ENCODE measurements at places on chromosomes 3 and 15. TPM values are rescaled to one million over a fixed set of nuclear protein-coding genes. Genes with fewer than 3 reads are reported as not detected.

GOLGA6B gene
- 0.21 TPM for total RNA-seq

- no peak for DNase-seq
Measured at GRCh38 chr15:39128746-39129145, 452.1 kb upstream of the THBS1 start.

FGF7 gene
- total RNA-seq, result 39.2 TPM

GRCh38 chr3:124886168-124887056 is 753 bp downstream of the ITGB5 start:
- peak; percentile 63 for DNase-seq

SLITRK3 gene
- total RNA-seq, result not detected

DNA sequence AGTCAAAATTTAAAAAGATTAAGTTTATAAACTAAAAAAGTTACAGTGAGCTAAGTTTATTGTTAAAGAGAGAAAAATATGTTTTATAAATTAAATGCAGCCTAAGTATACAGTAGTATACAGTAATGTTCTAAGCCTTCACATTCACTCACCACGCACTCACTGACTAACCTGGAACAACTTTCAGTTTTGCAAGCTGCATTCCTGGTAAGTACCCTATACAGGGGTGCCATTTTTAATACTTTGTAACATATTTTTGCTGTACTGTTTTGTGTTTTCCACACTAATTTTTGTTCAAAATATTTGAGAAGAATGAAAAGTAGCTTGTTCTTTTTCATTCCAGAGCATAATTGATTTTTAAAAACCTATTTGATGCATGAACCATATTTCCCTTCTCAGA is 524.9 kb downstream of the RBMS3 start:
- no peak for DNase-seq

GRCh38 chr3:125694761-125695294 is 99.5 kb upstream of the OSBPL11 start:
- no peak for DNase-seq

DNA sequence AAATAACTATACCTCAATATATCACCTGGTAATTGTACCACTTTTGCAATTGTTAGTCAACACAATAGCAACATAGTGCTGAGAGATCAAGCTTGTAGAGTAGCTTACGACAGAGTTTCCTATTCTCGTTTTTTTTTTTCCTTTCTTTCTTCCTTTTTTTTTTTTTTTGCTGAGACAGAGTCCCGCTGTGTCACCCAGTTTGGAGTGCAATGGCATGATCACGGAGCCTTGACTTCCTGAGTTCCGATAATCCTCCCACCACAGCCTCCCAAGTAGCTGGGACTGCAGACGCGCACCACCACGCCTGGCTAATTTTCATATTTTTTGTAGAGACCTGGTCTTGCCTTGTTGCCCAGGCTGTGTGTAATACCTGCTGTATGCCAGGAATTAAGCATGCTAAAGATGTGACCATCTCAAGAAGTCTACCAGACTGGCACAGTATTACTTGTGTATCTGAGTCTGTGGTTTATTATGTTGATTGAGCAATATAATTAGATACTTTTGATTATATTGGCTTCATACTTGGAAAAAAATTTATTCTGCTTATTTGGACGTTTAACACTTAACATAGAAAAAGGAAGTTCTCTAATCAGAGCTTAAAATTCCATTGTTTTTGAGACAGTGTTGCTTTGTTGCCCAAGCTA is 3.0 kb downstream of the SELENOT start:
- no peak for DNase-seq

TGM5 gene
- total RNA-seq, result not detected

FOXB1 gene
- not detected for total RNA-seq

DUOX1 gene
- not detected for total RNA-seq

- DNase-seq, result no peak
Measured at GRCh38 chr3:182524711-182525401, 268.4 kb upstream of the ATP11B start.

RETNLB gene
- total RNA-seq, result not detected

DNA sequence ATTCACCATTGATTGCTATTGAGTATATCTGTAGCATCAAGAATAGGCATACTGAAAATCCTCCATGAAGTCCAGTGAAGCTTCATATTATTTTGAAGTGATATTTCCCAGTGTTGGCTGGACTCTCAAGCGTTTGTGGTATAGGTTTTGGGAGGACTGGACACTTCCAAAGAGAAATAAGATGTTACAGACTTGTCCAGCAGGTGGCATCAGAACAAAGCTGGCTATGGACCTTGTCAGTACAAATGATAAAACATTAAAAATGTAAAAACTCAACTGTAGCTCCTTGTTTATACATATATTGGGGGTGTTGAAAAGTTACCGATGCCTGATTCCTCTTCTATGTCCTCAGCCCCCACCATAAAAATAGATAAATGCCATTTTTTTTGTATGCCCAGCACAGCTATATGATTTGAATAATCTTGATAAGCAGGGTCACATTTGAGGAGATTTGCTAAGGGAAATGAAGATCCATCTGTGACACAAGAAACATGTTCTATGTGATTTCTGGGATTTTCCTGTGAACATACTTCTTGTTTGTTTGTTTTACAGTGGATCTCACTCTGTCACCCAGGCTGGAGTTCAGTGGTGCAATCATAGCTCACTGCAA is 54.5 kb upstream of the GOLGA6B start:
- peak; percentile 62 for DNase-seq

- DNase-seq, result no peak
Measured at GRCh38 chr15:63998489-63998888, 47.8 kb downstream of the DAPK2 start.

ARIH2 gene
- 87.2 TPM for total RNA-seq

FILIP1L gene
- total RNA-seq, result 10.8 TPM

- no peak for DNase-seq
Measured at GRCh38 chr15:75989045-75989444, 23.2 kb downstream of the NRG4 start.

HYAL3 gene
- 7.4 TPM for total RNA-seq

DNA sequence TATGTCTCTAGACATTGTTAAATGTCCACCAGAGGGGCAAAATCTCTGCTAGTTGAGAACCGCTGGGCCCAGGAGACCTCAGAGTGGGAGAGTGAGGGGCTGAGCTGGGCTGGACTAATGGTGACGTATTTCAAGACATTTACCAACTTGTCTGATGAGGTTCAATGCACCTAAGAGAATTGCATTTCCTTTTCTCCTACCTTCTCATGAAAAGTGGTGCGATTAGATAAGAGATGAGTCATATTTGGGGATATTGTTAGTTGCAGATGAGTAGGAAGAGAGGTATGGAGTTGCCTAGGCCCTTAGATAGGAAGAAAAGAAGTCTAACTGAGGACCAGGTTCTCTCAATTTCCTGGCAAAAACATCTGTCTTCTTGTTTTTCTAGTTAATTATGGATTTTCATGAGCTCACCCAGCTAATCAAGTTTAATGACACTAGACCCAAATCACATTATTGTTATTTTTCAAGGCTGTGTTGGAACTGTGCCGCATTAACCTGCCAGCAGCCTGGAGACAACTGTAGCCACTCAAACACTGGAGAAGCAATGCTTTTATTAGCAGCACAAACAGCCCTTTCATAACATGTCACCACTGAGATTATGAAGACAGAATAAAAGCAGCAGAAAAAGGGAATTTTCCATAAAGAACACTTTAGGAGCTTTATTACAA is 144.2 kb downstream of the PDCD6IP start:
- DNase-seq, result no peak

GRCh38 chr3:29940759-29941323 is 660.0 kb downstream of the RBMS3 start:
- DNase-seq, result peak; percentile 20

GRCh38 chr3:54941690-54942362 is 14.0 kb upstream of the LRTM1 start:
- peak; percentile 77 for DNase-seq

DNA sequence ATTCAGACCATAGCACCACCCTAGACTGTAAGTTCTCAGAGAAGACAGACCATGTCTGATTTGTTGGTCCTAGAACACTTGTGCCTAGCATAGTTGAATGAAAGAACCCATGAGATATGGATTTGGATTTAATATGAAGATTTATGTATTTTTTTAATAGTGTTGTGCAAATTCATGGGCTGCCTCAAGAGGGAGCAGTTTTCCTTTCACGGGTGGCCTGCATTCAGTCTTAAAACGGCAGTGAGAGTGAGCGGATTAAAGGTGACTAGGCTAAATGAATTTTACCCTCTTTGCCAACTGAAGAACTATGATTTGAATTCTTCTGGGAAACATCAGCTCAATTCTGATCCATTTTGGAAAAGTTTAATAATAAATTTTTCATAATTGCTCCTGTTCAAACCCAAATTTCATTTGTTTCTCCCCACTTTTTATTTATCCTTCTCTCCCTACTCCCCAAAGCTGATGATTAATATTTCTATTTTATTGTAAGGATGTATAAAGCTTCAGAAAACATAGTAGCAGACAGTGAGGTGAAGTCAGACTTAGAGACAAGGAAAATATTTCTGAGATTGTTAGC is 67.3 kb downstream of the MORC1 start:
- no peak for DNase-seq

MUC4 gene
- not detected for total RNA-seq

GRCh38 chr3:184380627-184381260 is 890 bp downstream of the CHRD start:
- no peak for DNase-seq

- no peak for DNase-seq
Measured at GRCh38 chr3:131995891-131996290, 38.9 kb downstream of the CPNE4 start.

GRCh38 chr3:49018707-49019006 is 277 bp upstream of the DALRD3 start:
- DNase-seq, result no peak

GRCh38 chr3:53821631-53822121 is 24.5 kb downstream of the CHDH start:
- DNase-seq, result peak; percentile 98

- no peak for DNase-seq
Measured at GRCh38 chr3:160136421-160136820, 88.8 kb upstream of the C3orf80 start.

DNA sequence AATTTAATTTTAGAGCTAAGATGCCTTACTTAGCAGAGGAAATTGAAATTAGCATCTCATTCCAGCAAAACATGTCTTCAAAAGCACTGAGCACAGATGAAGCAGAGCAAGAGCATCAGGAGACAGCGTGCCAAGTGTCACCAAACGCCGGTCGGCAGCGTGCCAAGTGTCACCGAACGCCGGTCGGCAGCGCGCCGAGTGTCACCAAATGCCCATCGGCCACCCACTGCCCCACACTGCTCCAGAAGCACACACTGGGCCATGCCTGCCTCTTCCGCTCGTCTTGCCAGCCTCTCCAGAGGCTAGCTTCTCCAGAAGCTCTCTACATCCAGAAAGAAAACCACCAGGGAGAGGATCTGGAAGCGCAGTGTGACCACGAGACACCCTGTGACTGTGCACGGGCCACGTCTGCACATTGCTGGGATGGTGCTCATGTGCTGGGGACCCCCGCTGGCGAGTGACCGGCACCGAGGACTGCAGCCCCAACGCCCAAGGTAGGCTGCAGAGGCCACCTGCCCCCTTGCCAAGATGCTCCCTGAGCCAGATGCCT is 37.8 kb downstream of the CYFIP1 start:
- no peak for DNase-seq

All from myocyte (in vitro differentiated cells).